ENCODE measurements at places on chromosomes 5 and 9.

GRCh38 chr9:136605988-136606660 lies 56.6 kb upstream of the EGFL7 start:
- no peak for DNase-seq

DNA sequence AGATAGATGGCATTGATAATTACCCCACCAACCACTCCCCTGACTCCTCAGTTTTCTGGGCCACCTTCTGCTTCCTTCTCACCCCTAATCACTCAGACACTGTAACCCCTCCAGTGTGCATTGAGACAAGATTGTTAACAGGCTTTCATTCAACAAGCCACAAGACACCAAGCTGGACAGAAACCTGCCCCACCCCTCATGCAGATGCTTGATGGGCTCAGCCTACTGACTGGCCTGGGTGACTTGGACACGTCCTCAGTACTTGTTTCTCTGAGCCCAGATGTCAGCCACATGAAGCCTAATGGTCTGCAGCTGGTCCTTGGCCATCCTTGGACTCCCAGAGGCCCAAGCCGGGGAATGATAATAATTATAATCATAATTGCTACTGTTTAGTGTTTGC lies 71.4 kb upstream of the SMIM23 start:
- no peak for DNase-seq

DNA sequence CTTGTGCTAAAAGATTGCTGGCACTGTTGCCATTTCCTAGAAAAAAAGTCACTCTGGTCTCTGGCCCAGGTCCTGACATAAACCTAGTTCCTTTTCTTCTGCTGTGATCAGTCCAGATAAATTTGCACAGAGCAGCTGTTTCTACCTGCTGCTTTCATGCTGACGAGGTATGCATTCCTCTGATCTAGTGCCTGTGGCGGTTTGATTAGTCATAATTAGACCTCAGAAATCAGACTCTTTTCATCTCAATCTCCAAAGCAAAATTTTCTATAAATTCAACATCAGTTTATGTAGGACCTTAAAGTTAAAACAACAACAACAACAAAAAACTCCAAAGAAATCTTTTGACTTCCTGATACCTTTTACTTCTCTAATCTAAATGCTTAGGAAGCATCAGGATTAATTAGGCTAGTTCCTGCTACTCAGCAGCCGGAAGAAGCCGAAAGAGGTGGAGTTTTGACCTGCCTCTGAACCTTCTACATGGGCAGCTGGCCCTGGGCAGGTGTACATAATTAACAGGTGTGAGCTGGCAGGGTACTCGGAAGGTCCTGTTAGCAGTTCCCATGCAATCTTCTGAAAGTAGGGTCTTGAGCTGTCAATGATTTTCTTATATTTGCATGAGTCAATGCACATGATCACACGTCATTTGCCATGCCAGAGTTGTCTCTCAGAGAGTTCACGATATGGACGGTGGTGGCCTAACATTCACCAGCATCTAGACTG lies 83.3 kb upstream of the CCDC112 start:
- DNase-seq, result peak; percentile 31

DNA sequence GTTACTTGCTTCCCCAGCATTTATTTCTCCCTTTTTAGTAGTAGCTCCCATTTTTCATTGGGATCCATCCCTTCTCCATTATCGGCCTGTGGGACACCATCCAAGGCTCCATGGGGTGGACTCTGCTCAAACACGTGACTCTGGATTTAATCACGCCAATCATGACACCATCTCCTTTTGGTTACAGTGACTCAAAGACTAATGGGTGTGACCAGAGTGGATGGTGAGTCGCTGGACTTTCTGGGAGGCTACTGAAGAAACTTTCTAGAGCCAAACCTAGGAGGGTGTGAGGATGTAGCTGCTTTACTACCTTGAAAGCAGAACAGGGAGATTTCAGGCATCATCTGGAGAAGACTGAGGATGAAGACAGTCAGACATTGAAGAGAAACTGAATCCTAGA lies 93.1 kb downstream of the PJA2 start:
- peak; percentile 59 for DNase-seq

- no peak for DNase-seq
These were observed 88.9 kb upstream of the CXCL14 start for GRCh38 chr5:135667673-135668072.

GRCh38 chr9:134413890-134414623 lies 87.8 kb downstream of the RXRA start:
- peak; percentile 86 for DNase-seq

- no peak for DNase-seq
These were observed 38.4 kb upstream of the SHB start for GRCh38 chr9:38107405-38107804.

GRCh38 chr5:89989776-89990175 lies 419.8 kb downstream of the CETN3 start:
- no peak for DNase-seq

- no peak for DNase-seq
These were observed 323.3 kb downstream of the ASTN2 start for GRCh38 chr9:117091529-117091928.

DNA sequence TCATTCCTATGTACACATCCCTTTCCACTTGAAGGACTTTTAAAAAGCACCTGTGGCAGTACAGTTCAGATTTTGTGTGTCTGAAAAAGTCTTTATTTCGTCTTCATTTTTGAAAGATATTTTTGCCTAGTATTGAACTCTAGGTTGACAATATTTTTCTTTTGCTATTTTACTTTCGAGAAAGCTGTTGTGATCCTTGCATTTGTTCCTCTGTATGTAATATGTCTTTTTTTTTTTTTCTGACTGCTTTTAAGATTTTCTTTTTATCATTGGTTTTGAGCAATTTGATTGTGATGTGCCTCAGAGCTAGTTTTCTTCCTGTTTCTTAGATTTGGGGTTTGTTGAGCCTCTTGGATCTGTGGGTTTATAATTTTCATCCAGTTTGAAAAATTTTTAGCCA lies 13.3 kb downstream of the LCP2 start:
- DNase-seq, result no peak

GRCh38 chr5:36073595-36074216 lies 7.0 kb upstream of the UGT3A2 start:
- peak; percentile 13 for DNase-seq

All from EL (cell line).